Adipocyte (in vitro differentiated cells): ENCODE measurements at places on chromosomes 6 and 20.
A peak's percentile ranks its signal among the peaks of the same experiment; 100 is the strongest.

DNA sequence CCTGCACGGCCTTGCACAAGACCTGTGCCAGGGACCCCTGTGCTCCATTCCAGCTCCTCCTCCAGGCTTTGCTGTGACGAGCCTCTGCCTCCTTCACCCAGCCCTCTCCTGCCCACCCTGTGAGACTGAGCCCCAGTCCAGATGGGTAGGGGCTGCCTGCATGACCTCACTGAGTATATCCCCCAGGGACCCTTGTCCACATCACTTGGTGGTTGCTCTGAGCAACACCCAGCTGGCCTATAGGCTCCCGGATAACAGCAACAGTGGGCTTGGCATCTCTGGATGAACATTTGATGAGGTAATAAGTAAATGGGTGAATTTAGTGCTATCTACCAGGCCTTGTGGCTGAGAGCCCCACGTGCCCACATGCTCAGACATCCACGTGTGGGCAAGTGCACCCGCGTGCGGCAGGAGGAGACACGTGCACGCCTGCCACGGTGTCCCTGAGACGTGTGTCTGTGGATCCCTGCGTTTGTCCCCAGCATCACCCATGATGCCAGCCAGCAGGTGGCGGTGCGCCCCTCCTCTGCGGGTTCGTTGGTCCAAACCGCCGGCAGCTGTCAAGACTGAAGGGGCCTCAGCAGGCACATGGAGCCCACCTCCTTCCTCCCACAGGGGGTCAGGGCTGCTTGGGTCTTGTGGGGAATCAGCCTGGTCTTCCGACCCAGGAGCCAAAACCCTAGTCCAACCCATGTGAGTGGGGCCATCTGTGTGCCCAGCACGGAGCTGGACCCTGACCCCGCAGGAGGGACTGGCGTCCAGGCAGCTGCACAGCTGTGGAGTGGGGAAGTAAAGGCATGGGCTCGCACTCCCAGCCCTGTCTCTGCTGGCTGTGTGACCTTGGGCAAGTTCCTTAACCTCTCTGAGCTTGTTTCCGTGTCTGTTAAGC, 45.9 kb downstream of the FGD2 start:
- DNase-seq = peak; percentile 94

- DNase-seq = peak; percentile 22
These were observed 2.5 kb downstream of the PPP1R18 start for GRCh38 chr6:30683980-30684338.

- no peak for DNase-seq
These were observed 222.0 kb upstream of the SGK1 start for GRCh38 chr6:134539865-134540323.

DNA sequence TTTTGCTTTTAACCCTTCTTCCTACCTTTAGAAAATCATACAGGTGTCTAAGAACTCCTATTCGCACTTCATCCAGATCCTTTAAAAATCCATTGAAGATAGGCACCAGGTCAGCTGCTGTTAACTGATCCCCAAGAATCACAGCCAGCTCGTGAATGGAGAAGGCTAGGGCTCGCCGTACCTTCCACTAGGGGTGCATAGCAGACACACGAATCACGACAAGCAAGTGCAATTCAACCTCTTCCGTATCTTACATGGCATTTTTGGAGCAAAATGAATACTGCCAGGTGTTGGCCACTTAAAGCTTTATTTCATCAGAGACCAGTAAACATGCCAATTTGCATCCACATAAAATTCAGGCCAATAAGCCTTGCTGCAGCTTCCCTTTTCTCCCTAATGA, 10.8 kb upstream of the ANKRD60 start:
- DNase-seq = no peak

DNA sequence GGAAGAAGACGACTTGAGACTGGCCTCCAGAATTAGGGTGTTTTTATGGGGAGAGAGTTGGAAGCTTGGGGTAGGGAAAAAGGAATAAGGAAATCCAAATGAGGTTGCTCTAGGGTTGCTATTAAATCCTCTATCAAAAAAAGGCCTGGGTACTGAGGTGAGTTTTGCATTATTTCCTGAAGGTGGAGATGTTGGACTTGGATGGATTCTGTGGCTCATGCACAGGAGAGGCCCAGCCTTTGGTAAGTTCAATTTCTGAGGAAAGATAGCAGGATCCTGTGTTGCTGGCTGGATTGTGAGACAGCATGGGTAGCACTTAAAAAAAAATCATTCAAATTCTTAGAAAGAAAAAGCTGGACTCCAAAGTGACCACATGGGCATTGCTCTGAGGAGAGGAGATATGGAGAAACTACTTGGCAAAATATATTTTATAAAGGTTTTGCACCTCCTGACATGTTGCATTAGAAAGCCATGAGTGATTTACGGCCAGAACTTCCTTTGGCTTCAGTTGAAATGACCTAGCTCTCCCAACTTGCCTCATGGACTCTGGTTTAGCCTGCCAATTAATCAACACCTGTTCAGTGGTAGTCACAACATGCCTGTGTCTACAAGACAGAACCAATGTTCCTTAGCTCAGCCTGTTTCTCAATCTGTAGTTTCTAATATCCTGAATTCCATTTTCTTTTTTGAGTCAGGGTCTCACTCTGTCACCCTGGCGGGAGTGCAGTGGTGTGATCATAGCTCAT, 152.1 kb upstream of the RALGAPA2 start:
- peak; percentile 8 for DNase-seq

GRCh38 chr6:45494416-45495135, 116.8 kb upstream of the SUPT3H start:
- no peak for DNase-seq

GRCh38 chr6:75372884-75373283, 88.3 kb upstream of the TMEM30A start:
- no peak for DNase-seq

- DNase-seq = no peak
These were observed 119.0 kb downstream of the EYA4 start for GRCh38 chr6:133360194-133360593.

DNA sequence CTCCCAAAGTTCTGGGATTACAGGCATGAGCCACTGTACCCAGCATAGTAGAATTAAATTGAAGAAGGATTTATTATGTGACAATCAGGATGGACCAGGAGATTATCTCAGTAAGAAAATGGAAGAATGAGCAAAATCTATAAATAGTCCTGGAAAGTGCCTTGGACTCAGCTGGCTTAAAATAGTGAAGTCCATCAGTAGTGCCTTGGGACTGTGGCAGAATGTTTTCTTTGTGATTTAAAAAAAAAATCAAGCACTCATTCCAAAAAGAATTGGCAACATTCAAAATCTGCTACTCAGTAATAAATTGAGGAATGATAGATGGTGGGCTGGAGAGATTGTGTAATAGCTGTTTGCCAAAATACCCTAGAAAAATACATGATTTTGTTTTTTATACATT, 37.0 kb upstream of the MAS1 start:
- DNase-seq = no peak

GRCh38 chr6:134630508-134631121, 312.7 kb upstream of the SGK1 start:
- no peak for DNase-seq

GRCh38 chr20:6956056-6956455, 188.6 kb downstream of the BMP2 start:
- DNase-seq = no peak

- DNase-seq = peak; percentile 34
These were observed 4.2 kb upstream of the TBX18 start for GRCh38 chr6:84768442-84769174.

DNA sequence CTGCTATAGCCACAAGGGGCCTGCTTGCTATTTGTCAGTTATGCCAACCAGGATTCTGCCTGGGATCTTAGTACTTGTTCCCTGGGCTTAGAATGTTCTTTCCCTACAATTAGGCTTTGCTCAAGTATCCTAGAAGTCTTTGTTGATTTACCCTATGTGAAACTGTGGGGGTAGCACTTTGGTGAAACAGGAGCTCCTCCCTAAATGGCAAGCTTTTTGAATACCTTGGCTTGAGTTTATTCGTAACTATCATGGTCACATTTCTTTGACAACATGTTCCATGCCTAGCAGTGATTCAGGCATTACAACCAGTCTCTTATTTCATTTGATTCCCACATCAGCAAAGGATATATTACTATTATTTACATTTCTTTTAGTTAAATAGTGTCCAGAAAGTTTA, 21.2 kb downstream of the AFDN start:
- DNase-seq = no peak

DNA sequence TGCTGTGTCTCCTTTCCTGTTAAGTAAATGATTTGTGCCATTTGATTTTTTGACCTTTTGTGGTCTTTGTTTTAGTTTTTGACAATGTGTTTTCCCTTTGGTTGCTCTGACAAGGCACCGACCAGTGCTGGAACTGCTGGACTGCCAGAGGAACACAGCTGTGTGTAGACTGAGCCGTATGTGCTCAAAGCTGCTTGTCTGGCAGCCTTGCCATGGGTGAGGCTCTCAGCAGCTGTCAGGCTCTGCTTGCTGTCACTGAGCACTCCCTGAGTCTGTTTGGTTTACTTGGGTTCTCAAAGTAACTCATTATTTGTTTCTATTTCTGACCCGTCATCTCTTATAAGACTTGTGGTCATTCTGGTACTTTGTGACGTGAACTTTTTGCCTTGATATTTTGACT, 15.1 kb upstream of the SNRPB start:
- DNase-seq = no peak

- no peak for DNase-seq
These were observed 5.2 kb upstream of the HINT3 start for GRCh38 chr6:125951323-125951722.

- no peak for DNase-seq
These were observed 31.0 kb downstream of the ADAT2 start for GRCh38 chr6:143419526-143419925.
